ENCODE measurements at places on chromosomes 2 and 18.

GRCh38 chr2:15875969-15876705 lies 64.2 kb upstream of the MYCN start:
- no peak for DNase-seq

DNA sequence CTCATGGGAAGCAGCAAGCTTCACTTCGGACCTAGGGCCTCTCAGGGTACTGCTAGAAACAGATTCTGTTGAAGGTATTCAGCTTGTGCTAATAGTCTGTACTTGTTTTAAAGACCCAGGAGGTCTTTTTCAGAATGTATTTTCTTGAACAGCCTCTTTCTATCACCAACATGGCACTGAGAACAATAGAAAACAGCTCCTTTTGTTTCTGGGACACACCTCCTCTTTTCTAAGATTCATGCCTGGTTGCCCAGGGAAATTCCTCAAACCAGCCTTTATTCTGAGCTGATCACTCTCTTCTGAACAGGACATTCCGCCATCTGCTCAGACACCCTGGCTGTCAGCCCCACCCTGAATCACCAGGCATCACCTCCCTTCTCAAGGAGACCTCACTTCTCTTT lies 389.6 kb downstream of the TGIF1 start:
- DNase-seq = no peak

- DNase-seq = no peak
Measured at GRCh38 chr18:22330508-22330907, 87.2 kb downstream of the CTAGE1 start.

DNA sequence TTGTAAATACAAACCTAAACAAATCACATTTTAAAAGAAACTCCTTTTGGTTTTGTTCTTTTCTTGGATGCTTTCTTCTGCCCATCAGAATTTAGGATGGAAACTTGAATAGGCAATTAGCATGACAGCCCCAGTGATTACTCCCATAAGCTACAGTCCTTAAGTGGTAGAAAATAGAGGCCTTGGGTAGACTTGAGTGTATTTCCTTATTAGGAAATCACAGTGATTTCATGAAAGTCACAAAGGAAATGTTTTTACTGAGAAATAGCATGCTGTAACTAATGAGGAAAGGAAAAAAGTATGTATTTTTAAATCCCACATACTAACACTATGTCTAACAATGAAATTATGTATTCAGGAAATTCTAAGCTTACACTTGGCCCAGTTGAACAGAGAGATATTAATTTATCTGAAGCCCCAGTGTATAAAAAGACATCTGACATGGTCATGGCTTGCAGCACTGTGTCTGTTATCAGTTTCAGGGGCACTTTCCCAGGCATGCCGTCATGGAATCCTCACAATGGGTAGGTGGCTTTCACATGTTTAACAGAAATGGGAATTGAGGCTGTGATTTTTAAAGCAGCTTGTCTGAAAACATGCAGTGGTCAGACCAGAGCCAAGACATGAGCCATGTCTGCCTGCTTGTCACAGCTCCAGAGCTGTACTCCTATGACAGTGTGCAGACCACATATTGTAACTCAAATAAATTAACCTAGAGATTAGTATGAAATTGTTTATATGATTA lies 79.7 kb upstream of the TRIB2 start:
- no peak for DNase-seq

- DNase-seq = no peak
Measured at GRCh38 chr2:183224948-183225347, 100.7 kb downstream of the NUP35 start.

DNA sequence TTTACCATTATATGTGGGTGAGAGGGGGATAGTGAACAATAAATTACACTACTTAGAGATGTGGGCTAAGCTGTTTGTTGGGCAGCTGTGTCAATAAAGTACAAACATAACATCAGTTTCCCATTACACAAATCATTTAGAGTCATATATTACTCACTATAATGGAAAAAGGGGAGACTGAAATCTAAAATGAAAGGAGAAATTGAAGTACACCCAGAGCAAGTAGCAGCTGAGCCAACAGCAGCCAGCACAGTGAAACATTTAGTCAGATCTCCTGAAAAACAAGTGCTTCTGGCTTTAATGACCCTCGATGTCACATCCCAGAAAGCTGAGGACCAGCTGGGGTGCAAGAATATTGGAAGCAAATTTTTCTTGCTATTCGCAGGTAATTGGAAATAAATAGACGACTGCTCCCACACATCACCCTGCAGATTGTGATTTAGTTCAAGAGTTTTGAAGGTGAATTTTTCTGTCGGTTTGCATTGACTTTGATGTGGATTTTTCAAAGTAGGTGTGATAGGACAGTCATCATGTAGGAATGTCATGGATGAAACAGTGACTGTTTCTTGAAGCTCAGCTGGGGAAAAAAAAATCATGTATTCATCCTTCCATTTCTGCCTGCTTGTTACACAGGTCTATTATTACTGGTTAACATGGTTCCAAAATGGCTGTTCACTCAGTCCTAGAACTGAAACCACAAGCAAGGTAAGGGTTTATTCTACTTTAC lies 1607.3 kb upstream of the CELF4 start:
- peak; percentile 51 for DNase-seq

DNA sequence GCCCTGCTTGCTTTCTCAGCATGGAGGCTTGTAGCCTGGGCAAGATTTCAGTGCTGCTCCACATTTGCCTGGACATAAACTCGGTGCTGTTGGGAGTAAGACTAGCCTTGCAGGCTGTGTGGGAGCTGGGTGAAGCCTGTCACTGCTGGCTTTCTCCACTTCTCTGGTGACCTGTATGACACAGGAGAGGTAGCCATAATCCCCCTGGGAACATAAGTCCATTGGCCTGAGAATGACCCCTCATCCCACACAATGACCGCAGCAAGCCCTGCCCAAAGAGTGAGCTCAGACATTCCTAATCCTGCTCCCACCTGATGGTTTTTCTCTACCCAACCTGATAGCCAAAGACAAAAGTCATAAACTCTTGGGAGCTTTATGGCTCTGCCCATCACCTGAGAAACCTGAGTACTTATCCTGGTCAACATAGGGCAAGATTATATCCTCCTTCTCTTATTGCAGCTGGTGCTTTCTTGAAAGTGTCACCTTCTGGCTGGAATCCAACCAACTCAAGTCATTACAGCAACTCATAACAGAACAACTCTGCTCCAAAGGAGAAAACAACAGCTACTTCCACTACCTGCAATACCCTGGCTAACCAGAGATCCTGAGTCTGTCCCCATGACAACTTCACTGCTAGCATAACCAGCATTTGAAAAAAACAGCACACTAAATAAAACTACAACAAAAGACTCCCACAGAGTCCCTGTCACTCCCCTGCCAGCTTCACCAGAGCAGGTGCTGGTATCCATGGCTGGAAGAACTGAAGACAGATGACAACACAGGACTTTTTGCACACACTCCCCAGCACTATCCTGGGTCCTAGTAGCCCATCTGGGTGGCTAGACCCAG lies 834.4 kb upstream of the DDX18 start:
- peak; percentile 90 for DNase-seq

DNA sequence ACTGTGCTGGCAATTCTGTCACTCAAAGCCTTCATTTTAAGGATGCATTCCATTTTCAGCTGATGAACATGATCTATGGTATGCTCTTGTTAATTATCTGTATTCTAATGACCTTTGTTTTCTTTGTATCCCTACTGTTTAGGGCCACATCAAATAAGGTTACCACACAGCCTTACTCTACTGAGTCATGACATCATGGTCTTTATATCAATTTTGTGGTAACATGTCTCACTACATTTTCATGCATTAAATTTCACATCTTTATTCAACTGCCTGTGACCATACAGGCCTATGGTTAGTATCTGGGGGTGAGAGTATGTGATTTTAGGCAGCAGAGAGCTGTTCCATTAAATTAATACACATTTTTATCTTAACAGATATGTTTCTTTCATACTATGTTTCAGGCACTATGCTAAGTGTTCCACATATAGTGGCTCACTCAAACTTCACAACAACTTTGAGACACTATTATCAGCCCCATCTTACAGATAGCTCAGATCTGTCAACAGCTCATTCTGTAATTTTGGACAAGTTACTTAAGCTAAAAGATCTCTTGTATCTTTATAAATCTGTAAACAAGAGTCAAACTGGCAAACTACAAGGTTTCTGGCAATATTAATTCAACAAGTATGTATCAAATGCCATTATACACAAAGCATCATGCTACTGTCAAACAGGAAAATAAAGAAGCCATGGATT lies 18.0 kb downstream of the LRPPRC start:
- DNase-seq = no peak

- no peak for DNase-seq
Measured at GRCh38 chr2:196287523-196287922, 116.1 kb upstream of the STK17B start.

- DNase-seq = no peak
Measured at GRCh38 chr2:30465171-30465545, 18.1 kb downstream of the LCLAT1 start.

DNA sequence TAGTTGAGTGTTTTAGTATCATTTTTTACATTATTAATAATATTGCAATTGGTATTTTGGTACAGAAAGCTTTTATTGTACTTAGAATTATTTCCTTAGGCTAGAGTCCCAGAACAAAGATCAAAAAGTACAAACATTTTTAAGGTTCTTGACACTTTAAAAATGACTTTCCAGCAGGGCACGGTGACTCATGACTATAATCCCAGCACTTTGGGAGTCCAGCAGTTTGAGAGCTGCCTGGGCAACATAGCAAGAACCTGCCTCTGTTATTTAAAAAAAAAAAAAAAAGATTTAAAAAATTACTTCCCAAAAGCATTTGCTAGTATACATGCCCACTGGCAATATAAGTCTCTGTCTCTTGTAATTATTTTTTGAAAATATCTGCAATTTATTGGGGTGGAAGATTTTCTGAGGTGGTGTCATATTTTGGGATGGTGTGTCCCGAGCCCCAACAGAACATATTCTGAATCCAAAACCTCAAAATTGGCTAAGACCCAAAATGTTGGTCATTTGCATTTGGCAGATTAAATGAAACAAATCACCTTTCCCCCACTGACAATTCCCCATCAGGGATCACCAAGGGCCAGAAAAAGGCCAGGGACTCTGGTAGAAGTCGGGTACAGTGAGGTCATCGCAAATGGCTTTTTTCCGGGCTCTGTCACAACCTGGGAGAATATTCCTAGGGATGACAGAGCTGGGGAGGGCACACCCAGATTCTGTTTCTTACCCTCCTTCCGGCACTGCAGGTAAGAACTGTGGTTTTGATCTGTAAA lies 42.1 kb downstream of the NIFK start:
- DNase-seq = no peak

- DNase-seq = no peak
Measured at GRCh38 chr18:25134861-25135260, 217.1 kb downstream of the ZNF521 start.

GRCh38 chr2:58971511-58972360 lies 730.6 kb upstream of the FANCL start:
- no peak for DNase-seq

- no peak for DNase-seq
Measured at GRCh38 chr2:24365051-24365450, 4.7 kb upstream of the ITSN2 start.

DNA sequence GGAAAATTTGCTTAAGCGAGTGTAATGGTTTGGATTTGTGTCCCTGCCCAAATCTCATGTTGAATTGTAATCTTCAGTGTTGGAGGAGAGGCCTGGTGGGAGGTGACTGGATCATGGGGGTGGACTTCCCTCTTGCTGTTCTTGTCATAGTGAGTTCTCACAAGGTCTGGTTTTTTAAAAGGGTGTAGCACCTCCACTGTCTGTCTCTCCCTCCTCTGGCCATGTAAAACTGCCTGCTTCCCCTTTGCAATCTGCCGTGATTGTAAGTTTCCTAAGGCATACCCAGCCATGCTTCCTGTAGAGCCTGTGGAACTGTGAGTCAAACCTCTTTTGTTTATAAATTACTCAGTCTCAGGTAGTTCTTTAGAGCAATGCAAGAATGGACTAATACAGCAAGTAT lies 6.6 kb downstream of the YIPF4 start:
- DNase-seq = no peak

Data from NCI-H345 (cell line).